ENCODE measurements at places on chromosomes 12 and 14. TPM values are rescaled to one million over a fixed set of nuclear protein-coding genes. Genes with fewer than 3 reads are reported as not detected.

The TMCC3 gene
- total RNA-seq = 12.7 TPM

The TBX5 gene
- total RNA-seq = not detected

The RPL10L gene
- not detected for total RNA-seq

The PPP1R36 gene
- 1.8 TPM for total RNA-seq

The LRRK2 gene
- total RNA-seq = 0.39 TPM

Measured in hair follicular keratinocyte (primary cell).